ENCODE measurements at places on chromosomes 1 and 21.

GRCh38 chr1:51044834-51045233 lies 57.2 kb upstream of the C1orf185 start:
- DNase-seq, result no peak

GRCh38 chr1:221334062-221334461 lies 407.8 kb downstream of the DUSP10 start:
- DNase-seq, result no peak

DNA sequence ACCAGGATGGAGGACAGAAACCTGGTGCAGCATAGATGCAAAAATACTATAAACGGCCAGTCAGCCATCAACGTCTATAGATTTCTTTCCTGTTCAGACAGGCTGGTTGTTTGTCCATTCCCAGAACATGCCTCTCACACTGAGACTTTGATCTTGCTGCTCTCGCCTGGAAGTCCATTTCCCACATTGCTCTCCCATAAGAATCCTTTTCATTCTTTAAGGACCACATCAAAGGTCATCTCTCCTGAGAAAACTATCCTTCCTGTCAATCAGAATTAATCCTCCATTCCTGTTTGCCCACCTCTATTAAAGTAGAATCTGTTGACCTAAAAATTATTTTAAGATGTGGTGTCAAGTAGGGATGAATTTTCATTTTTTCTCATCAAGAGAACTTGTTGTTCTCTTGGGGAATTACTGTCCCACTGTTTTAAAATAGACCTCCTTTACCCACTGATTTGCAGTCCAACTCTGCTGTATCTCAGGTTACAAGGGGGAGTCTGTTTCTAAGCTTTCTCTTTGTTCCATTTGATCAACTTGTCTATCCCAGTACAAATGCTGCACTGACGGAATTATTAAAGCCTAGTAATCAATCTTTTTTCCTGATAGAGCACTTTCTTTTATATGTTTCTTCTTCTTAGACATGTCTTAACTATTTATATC lies 172.7 kb downstream of the PATJ start:
- DNase-seq, result no peak

DNA sequence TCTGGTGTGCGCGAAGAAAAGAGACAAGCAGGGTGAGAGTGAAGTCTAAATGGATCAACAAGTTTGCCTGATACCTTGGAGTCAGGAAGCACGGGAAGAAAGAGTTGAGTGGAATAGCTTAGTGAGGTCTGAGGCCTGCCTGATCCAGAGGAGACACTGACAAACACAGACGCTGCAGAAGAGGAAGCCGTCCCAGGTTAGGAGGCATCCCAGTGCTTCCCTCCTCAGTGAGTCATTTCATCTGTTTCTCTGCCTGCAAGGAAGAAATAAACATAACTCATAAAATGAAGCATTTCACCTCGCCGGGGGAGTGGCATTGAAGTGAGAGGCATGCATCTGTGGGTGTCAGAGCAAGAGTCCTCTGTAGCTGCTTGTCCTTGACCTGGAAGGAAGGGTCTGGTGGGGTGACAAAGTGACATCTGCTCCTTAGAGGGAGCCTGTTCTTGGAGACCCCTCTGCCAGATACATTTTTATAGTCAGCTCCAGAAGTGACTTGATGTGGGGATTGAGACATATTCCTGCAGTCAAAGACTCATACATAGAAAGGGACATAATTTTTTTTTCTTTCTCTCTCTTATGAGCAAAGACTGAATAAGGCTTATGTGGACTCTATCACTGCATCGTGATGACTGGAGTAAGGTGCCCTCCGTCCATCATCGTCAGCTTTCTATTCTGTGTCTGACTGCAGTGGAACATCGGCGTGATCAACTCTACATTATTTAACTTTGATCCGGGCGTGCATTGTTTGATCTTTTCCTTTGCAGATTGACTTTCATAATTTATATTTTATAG lies 256.7 kb downstream of the KIF26B start:
- DNase-seq, result no peak

GRCh38 chr1:165598676-165599059 lies 32.4 kb upstream of the MGST3 start:
- DNase-seq, result no peak

DNA sequence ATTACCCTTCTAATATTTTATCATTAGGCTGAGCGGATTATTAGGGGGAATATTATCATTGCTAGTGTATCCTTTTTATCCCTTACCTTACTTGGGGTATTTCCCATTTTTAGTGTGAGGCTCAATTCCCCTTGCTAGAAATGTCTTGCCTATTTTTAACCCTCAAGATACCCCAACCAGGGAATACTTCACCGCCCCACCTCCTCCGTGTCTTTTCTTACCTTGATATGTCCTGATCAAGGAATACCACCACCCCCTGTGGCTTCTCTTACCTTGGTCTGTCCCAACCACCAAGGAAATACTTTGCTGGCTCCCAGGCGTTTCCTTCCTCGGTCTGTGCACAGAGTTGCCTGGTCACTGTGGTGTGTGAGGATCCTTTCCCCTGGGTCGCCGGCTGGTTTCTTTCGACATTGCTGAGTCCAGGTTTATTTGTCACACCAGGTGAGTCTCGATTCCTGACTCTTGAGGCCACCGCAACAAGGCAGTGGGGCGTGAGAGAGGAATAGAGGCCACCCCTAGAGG lies 57.8 kb downstream of the SERINC2 start:
- no peak for DNase-seq

DNA sequence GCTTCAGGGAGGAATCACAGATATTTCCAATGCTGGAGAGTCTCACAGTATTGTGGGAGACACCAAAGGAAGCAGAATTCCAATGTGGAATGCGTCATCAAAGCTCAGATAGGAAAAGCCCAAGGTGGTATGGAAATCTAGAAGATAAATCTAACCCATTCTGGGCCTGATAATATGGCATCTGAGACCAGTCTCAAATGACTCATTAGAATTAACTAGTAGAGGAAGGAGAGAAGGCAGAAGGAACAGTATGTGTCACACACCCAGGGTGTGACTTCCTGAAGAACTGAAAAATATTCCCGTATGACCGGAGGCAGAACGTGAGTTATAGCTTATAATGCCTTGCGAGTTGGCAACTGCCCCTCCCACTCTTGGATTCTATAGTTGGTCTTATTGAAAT lies 499.2 kb downstream of the PLPP3 start:
- no peak for DNase-seq

GRCh38 chr1:25682059-25682601 lies 65.5 kb downstream of the MAN1C1 start:
- DNase-seq, result no peak

DNA sequence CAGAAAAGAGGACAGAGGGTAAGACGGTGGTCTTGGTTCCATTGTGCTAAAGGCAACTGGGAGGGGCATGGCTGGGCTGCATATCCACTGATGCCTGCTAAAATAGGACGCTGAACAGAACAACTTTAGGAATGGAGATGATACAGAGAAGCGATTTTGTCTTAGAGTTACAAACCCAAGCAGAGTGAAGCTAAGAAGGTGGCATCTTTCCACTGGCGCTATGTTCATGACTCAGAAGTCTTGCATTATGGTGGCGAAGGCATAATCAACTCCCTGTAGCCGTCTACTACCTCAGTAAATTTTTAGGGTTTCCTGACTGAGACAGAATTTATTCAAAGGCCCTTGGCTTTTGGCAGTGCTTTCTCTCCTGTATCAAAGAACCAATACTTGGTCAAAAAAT lies 57.3 kb downstream of the MEF2D start:
- no peak for DNase-seq

DNA sequence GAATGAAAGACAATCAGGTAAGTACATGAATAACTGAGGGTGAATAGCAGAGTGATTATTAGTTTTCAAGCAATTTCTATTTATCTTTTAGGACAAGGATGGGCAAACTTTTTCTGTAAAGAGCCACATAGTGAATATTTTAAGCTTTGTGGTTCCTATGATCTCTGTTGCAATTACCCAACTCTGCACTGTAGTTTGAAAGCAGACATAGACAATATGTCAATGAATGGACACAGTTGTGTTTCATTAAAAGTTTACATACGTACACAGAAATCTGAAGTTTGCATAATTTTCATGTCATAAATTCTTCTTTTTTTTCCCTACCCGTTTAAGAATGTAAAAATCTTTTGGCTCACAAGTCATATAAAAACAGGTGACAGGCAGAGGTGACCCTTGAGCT lies 71.4 kb downstream of the ZNF281 start:
- DNase-seq, result no peak

GRCh38 chr1:18265641-18266040 lies 158.0 kb downstream of the IGSF21 start:
- DNase-seq, result no peak

Data from activated gamma-delta T cell (primary cell).